Esophagus squamous epithelium (tissue), 5 donors: ENCODE measurements at places on chromosomes 7 and 10.

GRCh38 chr7:159046300-159046699 is 98.4 kb downstream of the VIPR2 start:
- no peak for DNase-seq

DNA sequence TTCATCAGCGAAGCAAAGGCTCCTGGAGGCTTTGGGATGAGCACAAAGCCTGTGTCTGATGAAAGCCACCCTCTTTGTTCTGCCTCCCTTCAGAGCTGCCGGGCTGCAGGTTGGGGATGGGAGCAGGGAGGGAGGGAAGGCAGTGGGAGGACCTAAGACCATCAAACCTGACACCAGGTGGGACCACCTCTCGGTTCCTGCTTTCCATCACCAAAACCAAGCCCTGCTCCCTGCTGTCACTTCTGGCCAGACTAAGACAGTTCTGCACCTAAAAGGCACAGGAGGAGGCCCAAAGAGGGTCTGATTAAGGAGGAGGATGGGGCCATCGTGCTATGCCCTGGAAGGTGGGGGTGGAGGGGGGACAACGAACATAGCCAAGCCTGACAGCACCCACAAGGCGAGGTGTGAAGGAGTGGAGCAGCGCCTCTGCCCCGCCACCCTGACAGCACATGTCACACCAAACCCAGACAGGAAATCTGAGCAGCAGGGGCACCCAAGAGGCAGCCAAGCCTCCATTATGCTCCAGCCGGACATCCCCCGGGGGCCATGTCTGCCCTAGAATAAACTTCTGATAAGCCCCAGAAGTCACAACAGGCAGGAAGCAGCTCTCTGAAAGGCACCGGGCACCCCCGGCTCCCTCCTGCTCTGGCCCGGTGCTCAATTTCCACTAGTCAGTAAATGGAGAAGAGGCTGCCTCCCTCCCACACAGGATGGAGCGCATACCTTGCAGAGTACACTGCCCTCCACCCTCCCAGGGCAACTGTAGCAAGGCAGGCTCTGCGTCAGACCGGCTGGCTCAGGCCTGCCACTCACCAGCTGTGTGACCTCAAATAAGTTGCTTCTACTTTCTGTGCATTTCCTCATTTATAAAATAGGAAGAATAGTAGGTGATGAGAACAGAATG is 48.9 kb downstream of the DLG5 start:
- no peak for DNase-seq

DNA sequence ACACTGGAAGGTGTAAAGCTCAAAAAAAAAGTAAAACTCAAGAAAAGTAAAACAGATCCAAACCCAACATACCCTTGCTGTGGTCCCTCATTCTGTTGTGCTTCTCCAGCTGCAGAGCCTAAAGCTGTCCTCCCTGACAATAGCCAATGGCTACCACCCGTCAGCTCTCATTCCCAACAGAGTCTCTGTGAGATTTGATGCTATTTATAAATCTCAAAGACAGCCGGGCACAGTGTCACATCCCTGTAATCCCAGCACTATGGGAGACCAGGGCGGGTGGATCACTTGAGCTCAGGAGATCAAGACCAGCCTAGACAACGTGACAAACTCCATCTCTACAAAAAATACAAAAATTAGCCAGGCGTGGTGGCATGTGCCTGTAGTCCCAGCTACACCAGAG is 116.0 kb downstream of the KMT2E start:
- DNase-seq = no peak

DNA sequence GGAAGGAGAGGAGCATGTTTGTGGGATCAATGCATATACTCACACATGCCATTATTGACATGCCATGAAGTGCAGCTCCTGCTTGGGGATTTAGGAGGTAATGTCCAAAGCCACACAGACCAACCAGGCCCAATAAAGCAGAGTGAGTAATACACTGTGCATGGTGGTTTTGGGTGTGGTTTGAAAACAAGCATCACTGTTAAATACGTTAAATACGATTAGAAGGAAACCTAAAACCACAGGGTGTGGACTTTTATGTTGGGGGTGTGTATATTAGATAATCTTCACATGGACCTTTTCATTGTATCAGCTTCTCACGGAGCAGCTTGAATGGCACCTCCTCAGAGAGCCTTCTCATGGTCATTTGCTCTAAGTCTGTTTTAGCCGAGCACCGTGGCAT is 10.4 kb upstream of the EIF3A start:
- DNase-seq = no peak

DNA sequence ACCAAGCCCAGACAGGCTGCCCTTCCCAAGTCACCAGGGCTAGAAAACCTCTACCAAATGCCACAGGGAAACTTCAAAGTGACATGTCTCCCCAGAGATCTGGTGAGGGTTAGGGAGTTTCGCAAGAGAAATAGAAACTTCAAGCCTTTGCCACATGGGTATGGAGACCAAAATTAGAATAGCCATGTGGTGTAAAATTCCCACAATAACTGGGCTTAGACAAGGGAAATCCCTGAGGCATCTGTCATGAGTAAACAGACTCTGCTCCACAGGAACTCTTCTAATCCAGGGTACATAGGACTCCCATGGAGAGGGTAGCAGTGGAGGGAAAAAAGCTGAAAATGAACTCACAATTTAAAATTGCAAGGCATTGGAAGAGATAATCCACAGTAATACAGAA is 14.3 kb downstream of the ADAM12 start:
- DNase-seq = no peak

GRCh38 chr7:63067897-63068585 is 930.6 kb upstream of the ZNF722 start:
- DNase-seq = no peak

DNA sequence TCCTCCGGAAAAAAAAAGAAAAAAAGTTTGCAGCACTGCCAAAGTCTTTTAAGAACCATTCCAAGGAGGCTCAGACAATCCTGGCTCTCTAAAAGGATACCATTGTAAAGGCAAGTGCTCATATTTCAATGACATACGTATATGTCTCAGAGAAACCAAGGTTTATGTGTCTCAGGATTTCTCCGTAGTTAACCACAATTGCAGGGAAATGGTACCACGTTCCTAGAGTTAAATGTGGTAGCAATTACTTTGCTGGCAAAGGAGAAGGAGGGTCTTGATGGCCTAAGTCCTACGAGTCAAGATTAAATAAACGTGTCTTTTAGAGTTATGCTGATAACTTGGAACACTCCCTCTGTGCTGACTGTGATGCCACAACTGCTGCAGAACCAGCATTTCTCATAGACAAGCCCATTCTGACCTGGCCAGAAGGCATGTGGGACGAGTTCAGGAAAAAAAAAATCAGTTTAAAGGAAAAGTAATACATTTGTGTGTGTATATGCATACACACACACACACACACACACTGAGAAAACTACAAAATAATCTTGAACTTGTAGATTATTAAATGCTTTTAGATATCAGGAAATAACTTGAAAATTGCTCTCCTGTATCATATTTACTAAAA is 245.9 kb downstream of the FGFR2 start:
- DNase-seq = no peak

DNA sequence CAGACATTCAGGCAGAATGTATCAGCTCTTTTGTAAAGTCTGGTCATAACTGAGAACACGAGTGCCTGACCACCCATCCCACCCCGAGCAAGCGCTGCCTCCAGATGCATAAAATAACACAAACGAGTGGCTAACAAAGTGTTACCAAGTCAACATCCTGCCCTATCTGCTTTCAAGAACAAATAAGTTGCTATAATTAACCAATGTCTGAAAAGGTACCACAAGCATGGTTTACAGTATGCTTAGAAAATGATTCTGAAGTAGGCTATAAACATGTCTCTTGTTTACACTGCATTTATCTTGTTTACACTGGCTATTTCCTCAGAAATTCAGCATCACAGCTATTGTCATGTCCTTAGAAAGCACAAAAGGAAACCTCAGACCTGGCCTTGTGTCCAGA is 49.5 kb downstream of the PIK3AP1 start:
- no peak for DNase-seq

DNA sequence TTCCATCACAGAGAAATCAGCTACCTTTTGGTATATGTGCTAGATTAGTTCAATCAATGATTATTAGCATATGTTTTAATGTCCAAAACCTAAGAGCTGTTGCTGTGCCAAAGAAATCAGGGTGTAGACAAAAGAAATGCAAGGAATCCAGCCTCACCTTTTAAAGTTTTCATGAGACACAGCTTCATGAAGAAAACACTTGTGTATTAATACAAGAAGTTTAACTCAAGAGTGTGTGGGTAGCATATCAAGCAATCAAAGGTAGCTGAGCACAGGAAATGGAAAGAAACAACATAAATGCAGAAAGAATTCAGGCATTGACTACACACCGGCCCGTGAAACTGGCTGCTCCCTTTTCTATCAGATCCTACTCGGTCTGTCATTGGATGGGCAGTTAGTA is 76.0 kb upstream of the CAV2 start:
- no peak for DNase-seq

DNA sequence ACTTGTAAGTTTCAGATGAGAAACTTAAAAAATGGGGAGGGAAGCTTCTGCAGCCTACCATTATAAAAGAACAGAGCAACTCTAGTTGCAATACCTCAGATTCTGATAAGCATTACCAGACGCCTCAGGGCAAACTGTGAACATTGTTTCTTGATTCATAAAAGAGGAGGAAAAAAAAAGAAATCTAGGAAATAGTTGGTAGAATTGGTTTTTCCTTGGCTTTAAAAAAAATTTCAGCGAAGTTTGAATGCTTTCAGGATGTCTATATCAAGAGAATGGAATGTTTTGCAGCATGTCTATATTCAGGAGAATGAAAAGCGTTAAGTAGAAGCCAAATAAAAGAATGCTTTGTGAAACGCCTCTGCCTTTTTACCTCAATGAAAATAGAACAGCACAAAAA is 17.5 kb upstream of the ANLN start:
- no peak for DNase-seq

DNA sequence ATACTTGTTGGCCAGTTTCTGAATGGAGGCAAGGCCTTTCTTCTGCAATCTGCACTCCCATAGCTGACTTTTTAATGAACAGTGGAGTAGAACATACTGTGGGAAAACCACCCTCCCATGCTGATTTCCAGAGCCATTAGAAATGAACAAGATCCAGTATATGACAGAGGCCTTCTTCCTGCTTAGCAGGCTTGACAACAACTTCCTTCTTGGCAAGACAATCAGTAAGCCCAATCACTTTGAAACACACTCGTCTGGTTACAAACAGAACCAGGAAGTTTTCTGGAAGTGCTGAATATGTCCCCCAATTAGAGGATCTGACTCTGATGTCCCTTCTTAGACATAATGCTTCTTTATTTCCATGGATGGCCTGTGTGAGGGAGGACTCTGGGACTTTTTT is 103.4 kb downstream of the SAMD9 start:
- DNase-seq = no peak

DNA sequence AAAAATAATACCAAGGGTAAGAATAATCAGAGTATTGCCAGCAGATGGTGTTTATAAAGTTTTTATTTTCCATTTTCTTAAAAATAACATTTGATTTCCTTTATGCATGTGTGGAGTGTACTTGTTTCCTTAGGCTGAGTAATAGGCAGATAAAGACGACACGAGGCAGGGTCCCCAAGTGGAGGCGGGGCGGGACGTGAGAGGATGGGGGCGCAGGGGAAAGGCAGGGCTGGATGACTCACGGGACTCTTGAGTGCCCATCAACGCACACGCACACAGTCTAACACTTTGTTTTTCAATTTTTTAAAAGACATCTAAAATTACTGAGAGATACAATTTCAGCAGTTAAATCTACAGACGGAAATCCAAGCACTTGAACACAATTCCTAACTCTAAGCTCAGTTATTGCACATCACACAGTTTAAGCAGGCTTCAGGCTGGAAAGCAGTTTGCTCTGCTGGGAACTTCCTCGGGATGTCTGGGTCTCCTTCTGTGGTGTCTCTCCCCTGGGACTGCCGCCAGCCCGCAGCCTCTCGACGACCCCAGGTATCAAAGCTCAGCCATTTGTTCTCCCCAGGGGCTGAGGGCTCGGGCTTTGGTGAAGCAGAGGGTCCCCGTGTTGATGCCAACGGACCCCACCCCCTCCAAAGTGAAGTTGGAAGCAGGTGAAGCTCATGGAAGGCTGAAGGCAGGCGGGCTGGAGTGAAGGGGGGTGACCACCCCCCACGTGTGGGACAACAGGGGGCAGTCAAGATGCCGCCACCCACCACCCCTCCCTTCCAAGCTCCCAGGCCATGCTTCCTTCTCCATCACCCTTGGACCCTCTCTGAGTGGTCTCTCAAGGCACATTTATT is 29.1 kb downstream of the SPOCK2 start:
- DNase-seq = no peak

- no peak for DNase-seq
Observed at GRCh38 chr7:44275957-44276570, 49.3 kb downstream of the CAMK2B start.

- no peak for DNase-seq
Observed at GRCh38 chr7:141550386-141551093, 670 bp upstream of the AGK start.

DNA sequence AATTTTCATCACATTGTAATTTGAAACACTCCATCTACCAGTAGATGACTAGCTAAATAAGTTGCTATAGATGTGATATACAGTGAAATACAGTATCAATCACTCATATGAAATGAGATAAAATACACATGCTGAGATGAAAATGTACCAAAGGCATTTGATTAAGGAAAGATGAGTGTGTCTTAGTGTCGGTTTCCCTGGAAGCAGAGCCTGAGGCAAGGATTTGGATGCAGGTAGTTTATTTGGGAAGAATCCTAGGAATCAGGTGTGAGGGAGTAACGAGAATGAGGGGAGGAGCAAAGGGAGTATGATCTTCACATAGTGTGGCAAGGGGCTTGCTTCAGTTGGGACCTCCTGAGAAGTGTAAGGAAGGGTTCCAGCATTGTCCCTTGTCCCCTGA is 188.2 kb upstream of the CTBP2 start:
- no peak for DNase-seq

DNA sequence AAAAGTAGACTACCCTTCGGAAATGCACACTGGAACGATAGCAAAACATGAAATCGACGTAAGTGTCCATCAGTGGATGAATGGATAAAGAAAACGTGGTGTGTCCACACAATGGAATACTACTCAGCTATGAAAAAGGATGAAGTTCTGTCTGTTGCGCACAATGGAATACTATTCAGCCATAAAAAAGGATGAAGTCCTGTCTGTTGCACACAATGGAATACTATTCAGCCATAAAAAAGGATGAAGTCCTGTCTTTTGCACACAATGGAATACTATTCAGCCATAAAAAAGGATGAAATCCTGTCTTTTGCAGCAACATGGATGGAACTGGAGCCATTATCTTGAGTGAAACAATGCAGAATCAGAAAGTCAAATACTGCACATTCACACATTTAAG is 591.8 kb downstream of the PTPRN2 start:
- no peak for DNase-seq

- no peak for DNase-seq
Observed at GRCh38 chr10:35565602-35566081, 39.5 kb upstream of the GJD4 start.

DNA sequence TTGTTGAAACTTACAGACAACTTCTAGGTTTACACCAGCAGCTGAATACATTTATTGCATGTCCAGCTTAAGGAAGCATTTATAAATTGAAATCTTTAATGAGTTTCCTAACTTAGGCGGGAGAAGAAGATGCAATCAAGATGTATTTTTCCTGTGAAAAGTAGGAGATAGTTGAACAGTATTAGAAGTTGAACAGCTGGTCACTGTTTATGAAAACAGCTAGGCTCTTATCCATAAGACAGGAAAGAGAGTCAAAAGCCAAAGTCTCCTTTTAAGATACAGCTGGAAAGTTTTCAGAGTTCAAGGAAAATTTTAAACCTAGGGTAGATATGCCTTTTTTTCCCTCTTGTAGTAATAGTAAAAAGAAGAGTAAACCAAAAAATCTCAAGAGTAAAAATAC is 236.1 kb upstream of the FERD3L start:
- no peak for DNase-seq

- DNase-seq = no peak
Observed at GRCh38 chr10:101716891-101717659, 22.1 kb upstream of the FBXW4 start.
